ENCODE measurements at places on chromosomes 5 and 9.

- no peak for DNase-seq
Measured at GRCh38 chr5:5954275-5954598, 424.1 kb downstream of the MED10 start.

GRCh38 chr5:96736937-96737336, 70.8 kb downstream of the ERAP1 start:
- DNase-seq, result no peak

GRCh38 chr5:135561266-135561665, 17.5 kb downstream of the CXCL14 start:
- no peak for DNase-seq

- DNase-seq, result no peak
Measured at GRCh38 chr9:80070071-80070742, 498.4 kb downstream of the TLE4 start.

- DNase-seq, result no peak
Measured at GRCh38 chr9:71812385-71812784, 44.1 kb upstream of the CEMIP2 start.

GRCh38 chr5:16018970-16019369, 160.6 kb downstream of the MARCHF11 start:
- DNase-seq, result no peak

DNA sequence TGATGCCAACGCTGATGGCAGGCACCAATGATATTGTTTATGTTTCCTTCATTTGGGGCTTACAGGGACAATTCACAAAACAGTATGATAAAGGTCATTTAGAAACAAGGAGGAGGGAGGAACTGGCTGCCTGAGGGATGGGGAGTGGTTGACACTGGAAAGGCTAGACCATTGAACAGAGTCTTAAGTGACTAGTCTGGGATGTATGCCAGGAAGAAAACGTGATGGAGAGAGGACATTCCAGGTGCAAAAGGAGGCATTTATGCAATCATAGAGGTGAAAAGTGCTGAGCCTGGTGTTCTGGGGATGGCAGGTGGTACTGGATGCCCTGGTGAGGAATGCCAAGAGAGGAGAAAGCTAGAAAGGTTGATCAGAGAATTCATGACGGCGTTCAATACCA, 153.4 kb downstream of the ZNF462 start:
- DNase-seq, result no peak

- DNase-seq, result no peak
Measured at GRCh38 chr5:4977416-4978110, 162.6 kb upstream of the ADAMTS16 start.

Measured in mesothelial cell of epicardium (in vitro differentiated cells).